ENCODE measurements at places on chromosomes 3 and 15.

- no peak for DNase-seq
Observed at GRCh38 chr3:14725013-14725412, 50.1 kb downstream of the C3orf20 start.

- no peak for DNase-seq
Observed at GRCh38 chr3:177221744-177222143, 24.5 kb upstream of the TBL1XR1 start.

- no peak for DNase-seq
Observed at GRCh38 chr3:46725621-46726314, 8.1 kb upstream of the PRSS50 start.

DNA sequence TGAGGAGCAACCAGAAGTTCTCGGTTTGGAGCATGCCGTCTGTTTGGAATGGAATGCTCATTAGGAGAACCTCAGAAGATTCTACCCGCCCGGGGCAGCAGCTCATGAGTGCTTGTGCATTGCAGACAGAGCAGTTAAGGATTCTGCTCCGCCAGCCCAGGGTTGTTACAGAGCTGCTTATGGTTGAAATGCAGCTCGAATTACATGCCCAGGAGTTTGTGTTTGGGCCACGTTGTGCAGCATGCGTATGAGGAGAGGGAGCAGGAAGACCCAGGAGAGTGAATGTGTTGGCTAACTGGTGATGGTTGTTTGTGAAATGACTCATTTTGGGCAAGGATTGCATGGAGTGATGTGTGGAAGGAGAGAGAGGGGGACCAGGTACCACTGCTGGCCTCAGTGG is 9.0 kb downstream of the FGD5 start:
- no peak for DNase-seq

- no peak for DNase-seq
Observed at GRCh38 chr15:87610366-87610765, 646.2 kb downstream of the NTRK3 start.

DNA sequence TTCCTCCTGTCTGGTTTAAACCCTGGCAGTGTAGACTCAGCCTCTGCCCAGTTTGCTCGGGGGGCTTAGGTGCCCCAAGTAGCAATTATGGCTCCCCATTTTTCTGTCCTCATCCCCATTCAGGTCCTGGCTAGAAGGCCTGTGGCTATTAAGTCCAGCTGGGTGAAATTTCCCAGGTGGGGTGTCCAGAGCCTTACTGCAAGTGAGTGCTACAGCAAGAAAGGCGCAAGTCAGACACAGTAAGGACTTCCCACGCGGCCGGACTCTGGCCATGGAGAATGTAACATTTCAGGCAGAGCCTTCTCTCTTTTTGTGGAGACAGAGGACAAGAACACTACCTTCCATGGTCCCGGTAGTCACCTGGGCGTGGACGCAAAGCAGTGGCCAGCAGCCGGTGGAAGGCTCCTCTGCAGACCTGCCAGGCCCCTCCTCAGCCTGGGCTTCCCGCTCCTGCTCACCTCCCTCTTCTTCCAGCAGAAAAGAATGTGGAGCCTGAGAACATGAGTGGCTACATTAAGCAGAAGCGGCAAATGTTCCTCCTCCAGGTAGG is 23.3 kb downstream of the CFAP100 start:
- DNase-seq = no peak

DNA sequence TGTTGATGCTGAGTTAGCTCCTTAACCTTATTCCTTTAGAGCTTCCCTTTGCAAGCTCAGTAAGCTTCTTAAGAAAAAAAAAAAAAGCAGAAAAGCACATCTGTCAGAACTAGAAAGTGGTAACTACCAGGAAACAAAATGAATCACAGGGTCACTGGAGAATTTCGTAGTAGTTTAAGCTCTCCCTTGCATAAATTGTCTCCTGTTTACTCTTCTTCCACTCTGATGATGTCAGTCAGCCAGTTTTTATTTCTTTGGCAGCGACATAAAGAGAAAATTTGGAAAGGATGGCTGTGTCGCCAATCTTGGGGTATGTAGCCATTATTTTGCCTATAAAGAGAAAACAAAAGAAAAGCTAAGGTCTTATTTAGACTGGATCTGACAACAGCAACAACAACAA is 3.2 kb upstream of the GABRR3 start:
- DNase-seq = no peak

DNA sequence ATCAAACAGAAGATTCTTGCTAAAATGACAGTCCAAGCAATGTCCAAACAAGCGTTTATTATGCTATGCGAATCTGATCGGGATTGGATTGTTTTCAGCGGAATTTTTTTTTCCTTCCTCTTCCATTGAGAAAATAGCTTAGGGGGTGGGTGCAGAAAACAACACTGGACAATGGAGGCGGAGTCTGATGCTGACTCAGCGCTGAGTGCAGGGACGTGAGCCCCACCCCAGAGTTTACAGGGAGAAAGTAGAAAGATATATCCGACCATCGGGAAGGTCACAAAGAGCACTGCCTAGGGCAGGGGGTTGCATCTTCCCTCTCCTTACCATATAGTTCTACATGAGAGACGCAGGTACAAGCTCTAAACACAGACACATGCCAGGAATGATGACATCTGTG is 117.0 kb downstream of the FOXP1 start:
- DNase-seq = no peak

DNA sequence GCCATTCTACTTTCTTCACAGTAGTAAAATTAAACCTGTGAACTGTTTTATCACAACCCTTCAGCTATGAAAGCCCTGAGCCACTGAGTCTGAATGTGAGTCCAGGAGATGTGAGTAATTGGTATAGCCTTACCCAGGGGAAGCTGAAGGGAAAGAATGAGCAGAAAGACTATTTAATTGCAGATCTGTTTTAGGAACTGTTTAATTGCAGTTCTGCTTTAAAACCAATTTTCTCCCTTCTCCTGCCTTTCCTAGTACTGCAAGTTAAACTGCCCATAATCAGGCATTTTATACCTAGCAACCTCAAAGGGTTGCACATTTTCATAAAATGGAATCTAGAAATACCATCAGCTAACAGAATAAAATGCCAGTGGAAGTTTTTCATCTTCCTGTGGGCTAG is 476.7 kb downstream of the OCA2 start:
- DNase-seq = no peak

- no peak for DNase-seq
Observed at GRCh38 chr15:87470923-87471322, 785.6 kb downstream of the NTRK3 start.

- no peak for DNase-seq
Observed at GRCh38 chr3:185356499-185356898, 6.4 kb upstream of the MAP3K13 start.

DNA sequence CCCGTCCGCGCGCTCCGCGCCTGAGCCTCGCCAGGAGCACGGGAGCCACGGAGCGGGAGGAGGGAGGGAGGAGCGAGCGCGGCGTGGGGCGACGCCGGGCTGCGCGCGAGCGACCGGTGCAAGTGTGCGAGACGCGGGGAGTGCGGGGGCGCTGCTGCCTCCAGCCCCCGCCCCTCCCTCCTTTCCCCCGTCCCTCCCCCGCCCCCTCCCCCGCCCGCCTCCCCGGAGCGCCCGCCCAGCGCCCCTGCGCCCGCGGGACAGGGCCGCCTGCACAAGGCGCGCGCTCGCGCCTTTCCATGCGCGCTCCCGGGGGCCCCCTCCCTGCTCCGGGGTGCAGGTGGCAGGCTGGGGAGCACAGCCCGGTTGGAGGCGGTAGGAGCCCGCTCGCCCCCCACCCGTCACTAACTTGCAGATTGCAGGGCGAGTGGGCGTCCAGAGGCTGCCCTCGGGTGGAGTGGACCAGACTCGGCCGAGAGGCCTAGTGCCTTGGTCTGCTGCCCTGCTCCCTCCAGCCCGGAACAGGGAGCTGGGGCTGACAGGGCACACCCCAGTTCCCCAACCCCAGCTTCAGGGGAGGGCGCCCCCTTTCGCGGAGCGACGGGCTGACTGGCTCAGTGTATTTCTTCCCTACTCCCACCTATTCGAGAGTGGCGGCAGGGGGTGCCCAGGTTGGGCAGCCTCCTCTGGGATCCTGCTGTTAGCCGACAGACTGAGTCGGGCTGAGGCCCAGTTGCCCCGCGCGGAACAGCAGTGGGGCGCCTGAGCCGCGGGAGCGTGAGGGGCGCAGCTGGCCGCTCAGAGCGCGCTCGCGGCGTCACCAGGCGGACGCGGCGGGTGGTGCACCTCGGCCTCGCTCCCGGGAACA is at the start of gene WNT7A:
WNT7A (minus strand) TSS at position 126 of the 865 bp plus-strand sequence. CDS start 255 bp downstream, outside the sequence.
- peak; percentile 67 for DNase-seq

All from activated naive CD4-positive, alpha-beta T cell (primary cell).